ENCODE measurements at places on chromosomes 1 and 21. TPM values are rescaled to one million over a fixed set of nuclear protein-coding genes. Genes with fewer than 3 reads are reported as not detected.

Gene C1orf21
- total RNA-seq: 34.2 TPM

DNA sequence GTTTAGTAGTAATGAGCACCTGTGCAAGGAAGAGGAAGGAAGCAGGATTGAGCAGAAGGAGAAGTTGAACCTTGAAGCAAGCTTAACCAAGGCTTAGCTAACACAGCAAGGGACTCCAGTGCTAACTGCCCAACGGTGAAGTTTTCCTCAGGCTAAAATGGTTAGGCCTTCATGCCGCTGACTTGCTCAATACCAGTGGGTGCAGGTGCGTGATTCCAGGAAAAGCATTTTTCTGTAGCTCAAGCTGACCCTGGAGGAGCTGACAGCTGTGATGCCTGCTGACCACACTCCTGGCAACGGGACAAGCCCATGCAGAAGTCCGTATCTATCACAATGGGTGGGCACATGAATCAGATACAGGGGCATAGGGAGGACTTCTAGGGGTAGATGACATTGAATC lies 76.5 kb upstream of the FGGY start:
- no peak for DNase-seq

- no peak for DNase-seq
These were observed 144.2 kb upstream of the C1orf105 start for GRCh38 chr1:172276120-172276818.

DNA sequence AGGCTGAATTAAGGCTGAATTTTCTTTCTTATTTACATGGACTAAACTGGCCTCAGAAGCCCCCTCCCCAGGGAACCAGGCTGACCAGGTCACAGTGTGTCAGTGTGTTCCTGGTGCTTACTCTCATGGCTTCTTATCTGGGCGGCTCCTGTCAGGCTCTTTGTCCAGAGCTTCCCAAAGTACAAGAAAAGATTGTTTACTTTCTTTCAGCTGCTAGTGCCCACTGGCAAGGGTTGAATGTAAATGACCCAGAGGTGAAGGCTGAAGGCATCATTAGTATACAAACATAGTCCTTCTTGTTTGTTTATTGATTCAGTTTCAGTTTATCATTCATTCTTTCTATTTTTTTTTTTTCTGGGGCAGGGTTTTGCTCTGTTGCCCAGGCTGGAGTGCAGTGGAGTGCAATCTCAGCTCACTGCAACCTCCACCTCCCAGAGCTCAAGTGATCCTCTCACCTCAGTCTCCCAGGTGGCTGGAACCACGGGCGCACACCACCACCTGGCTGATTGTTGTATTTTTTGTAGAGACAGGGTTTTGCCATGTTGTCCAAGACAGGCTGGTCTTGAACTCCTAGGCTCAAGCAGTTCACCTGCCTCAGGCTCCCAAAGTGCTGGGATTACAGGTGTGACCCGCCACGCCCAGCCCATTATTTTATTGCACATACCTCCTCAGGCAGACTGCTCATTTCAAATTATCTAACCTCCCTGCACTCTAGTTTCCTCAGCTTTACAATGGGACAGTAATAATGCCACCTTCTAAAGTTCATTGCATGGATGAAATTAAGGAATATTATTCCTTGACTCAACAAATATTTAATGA lies 9.8 kb upstream of the KDM4A start:
- no peak for DNase-seq

GRCh38 chr1:71307451-71307850 lies 226.6 kb upstream of the ZRANB2 start:
- DNase-seq: peak; percentile 14

GRCh38 chr1:168091720-168092550 lies 44.8 kb downstream of the GPR161 start:
- DNase-seq: no peak

GRCh38 chr1:116105996-116106395 lies 5.2 kb upstream of the MAB21L3 start:
- no peak for DNase-seq

GRCh38 chr1:234562334-234562733 lies 47.6 kb downstream of the IRF2BP2 start:
- DNase-seq: no peak

DNA sequence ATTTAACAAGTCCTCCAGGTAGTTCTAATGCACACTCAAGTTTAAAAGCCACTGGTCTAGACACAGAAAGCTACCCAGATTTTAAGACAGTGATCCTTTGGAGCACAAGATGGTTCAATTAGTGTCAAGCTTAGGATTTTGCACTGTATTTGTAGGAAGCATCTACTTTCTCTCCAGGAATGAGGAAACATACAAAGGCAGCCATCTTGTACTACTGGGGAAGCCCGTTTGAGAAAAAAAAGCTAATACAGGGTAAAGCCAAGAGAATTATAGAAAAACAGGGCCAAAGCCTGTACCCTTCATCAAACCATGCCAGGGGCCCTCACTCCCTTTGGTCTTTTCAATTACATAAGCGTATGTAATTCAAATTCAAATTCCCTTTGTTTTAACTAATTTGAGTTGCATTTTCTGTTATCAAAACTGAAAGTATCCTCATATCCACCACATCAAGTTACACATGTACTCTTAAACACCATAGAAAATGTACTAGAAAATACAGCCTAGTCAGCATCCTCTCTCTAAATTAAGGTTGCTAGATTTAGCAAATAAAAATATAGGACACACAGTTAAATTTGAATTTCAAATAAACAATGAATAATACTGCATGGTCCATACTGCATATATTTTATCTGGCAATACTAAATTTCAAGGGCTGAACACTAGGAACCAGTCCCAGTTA lies 17.4 kb downstream of the PIK3R3 start:
- DNase-seq: no peak

DNA sequence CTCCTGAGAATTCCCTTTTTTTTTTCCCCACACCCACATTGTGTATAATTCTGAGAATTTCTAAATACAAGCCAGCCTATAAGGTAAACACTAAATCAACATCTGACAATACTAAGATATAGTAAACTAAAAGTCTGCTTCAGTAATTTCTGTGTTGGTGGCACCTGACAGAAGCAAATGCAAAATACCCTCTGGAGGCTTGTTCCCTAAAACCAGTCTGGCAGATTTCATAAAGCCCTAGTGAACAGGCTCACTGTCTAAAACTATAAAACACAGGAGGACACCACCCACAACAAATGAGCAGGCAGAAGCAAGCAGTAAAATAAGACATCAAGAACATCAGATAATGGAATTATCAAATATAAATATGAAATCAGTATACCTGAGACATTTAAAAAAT lies 11.5 kb downstream of the TRIM33 start:
- DNase-seq: no peak

DNA sequence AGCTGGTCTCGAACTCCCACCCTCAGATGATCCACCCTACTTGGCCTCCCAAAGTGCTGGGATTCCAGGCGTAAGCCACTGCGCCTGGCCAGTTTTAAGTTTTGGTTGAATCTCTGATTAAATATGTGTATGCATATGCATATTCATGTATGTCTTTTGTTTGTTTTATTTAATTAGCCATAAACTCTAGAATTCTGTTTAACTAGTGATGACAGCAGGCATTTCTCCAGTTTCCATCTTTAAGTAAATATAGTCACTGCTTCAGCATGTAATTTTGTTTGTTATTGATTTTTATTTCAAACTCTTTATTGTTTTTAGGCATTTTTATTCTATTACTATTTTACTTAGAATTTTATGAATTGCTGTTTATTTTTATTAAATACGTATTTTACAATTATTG lies 58.0 kb downstream of the NUF2 start:
- DNase-seq: no peak
